ENCODE measurements at places on chromosomes 6 and 20.

DNA sequence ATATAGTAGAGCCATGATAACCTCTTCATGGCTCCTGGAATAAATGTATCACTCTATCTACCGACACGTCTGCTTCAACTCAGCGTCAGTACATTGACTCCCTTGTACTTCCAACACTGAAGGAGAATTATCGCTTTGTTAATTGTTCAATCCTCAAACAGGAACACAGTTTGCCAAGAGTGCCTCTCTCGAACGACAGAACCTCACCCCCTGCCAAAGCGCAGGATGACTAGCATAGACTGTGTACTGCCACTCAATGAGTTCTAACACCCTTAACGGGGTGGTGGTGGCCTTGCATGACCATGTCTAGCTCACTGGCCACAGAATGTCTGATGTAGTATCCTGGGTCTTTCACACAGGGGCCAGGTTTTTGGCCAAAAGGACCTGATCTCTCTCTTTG, 81.4 kb upstream of the HEY2 start:
- no peak for DNase-seq

DNA sequence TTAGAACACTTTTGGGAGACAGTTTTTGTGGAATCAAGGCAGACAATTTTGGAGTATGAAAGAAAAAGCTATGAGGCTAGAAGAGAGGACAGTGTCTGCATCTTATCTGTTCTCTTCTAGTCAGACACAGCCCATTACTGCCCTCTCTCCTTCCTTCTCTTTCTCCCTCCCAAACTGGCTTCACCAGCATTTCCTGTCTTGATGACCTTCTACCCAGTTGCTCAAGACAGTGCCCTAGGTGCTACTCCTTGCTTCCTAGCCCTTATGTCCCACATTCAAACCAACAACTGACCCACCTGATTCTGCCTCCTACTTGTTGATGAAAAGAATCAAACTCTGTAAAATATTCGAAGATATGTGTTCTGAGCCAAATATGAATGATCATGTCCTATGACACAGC, 116.4 kb upstream of the RIPOR2 start:
- no peak for DNase-seq

DNA sequence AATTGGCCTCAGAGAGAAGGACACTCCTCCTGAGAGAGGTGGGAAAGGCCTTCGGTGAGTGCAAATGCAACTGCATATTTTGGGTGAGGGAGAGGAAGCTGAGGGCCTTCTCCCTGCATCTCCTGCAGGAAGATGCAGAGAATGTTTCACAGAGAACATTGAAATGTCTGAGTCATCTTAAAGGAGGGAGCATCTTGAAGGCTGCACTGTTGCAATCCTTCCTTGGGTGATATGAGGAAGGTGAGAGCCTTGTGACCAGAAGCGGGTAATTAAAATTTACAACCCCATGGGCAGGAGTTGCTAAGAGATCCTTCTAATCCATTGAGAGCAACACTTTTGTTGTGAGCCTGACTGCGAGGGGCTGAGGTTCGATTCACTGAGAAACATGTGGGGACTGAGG, 375.7 kb upstream of the MARCKS start:
- no peak for DNase-seq

GRCh38 chr20:51134405-51134804, 111.5 kb upstream of the KCNG1 start:
- DNase-seq: no peak

- no peak for DNase-seq
Measured at GRCh38 chr20:19828232-19828631, 70.2 kb downstream of the RIN2 start.

DNA sequence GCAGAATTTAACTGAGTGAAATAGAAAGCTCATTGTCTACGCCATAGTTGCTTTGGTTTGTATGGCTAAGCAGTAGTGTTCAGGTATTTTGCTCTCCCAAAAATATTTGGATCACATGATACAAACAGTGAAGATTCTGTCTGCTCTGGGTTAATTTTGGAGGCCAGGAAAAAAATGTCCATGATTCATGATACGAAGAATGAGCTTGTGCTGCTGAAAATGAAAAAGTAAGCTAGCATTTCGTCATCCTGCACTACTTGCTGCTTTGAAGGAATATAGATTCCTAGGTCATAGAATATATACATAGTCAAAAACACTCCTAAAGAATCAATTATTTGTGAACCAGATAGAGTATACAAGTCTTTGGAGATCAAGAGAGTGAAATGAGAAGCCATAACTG, 8.3 kb downstream of the WRNIP1 start:
- no peak for DNase-seq

- no peak for DNase-seq
Measured at GRCh38 chr20:16601047-16601446, 27.8 kb upstream of the KIF16B start.

DNA sequence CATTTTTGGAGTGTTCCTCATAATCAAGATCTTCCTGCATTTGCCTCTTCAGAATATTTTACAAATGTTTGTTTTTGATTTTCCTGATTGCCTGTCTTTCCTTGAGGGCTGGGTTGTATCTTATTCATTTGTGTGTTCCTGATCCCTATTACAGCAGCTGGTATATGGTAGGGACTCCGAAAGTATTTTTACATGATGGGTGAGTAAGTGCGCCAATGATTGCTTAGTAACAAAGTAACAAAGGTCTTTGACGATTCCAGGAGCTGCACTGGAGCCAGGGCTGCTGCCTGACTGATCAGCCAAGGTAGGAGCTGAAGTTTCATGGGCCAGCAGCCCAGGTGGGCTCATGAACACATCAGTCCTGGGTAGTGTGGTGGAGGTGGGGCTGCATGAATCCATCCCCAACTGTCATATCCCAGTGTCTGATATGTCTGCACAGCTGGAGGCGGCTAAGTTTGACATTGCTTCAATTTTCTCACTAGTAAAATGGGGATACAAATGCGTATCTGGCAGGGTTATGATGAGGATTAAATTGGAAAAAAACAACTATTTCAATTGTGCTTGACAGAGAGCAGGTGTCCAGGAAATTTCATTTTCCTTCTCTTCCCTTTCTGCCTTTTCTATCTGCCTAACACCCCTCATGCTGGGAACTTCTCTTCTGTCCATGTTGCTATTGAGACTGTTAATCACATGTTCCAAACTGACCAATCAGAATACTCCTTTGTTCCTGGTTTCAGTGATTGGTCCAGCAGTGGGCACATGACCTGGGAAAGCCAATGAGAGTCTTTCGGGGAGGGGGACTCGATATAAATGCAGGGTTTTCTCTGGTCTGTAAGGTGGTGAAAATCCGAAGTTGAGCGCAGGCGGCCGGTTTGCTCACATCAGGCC, 90.7 kb downstream of the CDH26 start:
- DNase-seq: no peak

- no peak for DNase-seq
Measured at GRCh38 chr6:106244521-106244920, 81.0 kb downstream of the ATG5 start.

DNA sequence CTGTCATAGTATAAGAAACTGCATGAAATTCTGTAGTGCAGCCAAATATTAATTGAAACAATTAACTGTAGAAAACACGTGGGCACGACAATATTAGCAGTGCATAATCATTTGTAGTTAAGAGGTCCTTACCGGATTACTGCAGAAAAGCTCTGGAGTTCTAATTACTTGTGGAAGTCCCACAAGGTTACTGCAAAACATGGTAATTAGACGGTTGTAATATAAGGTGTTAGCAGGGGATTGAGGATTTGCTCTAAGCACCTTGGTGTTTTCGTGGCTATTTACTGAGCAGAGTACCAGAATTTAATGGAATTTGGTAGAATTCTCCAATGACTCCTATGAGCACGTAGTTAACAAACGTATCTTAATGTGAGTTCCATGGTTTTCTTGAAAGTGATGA, 473.6 kb upstream of the AGPAT4 start:
- DNase-seq: no peak

DNA sequence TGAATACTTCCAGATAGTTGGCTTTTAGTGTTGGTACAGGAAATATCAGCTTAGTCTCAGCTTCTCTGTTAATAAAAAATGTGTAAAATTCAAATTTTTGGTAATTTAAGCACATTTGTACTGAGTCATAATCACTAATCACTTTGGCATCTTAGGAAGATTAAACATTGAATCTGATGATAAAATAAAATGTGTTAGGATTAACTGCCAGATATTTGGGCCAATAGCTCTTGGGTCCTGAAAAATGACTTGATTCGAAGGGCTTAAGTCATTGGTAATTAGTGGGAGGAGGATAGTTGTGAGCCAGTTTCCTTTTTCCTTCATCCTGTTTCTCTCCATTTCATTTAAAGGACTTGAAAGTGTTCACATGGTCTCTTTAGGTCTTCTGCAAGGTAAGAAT, 426.1 kb downstream of the RFPL4B start:
- DNase-seq: no peak

GRCh38 chr6:44237813-44238433, 9.0 kb upstream of the HSP90AB1 start:
- DNase-seq: peak; percentile 57

DNA sequence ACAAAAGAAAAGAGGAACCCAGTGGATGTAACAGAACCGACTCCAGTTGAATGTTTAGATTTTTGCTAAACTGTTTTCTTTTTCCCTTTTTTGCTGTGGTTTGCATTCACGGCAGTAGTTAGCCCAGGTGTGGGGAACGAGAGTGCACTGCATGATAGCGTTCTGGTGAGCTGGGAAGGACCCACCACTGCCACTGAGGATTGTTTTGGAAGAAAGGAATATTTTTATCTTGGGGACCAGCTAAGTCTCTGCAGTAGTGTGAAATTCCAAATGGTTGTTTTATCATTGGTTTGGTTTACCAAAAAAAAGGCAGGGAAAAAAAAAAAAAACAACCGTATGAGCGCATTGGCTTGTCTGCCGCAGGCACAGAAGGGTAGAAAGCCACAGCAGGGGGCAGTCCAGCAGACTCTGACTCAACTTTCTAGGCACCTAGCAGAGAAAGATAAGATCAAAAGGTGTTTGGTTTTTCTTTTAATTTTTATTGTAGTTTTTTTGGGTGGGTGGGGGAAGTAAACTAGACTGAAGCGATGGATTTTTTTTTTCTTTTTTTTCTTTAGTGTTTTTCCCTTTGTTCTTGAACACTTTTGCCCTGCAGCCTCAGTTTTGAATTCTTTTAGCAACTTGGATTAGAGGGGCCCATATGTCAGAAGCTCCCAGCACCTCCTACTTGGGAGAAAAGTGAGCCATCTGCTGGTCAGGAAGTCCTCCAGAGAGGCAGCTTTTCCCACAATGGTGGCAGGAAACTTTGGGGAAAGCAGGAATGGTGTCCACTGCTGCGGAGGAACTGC, 13.5 kb upstream of the RAB5IF start:
- DNase-seq: no peak

DNA sequence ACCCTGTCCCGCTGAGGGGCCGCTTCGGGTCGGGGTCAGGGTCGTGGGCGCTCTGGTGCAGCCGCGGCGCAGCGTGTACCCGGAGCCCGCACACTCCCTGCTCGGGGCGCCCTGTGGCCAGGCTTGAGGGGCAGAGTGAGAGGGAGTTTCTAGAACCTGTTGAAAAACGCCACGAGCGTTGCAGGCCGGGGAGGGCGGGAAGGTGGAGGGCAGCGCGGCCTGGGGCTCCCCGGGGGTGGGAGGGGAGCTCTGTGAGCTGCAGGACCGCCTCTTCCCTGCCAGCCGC, 539 bp upstream of the BHLHE23 start:
- no peak for DNase-seq

- DNase-seq: no peak
Measured at GRCh38 chr6:12814015-12814414, 97.4 kb downstream of the PHACTR1 start.

GRCh38 chr6:38644951-38645350, 5.2 kb upstream of the BTBD9 start:
- no peak for DNase-seq

DNA sequence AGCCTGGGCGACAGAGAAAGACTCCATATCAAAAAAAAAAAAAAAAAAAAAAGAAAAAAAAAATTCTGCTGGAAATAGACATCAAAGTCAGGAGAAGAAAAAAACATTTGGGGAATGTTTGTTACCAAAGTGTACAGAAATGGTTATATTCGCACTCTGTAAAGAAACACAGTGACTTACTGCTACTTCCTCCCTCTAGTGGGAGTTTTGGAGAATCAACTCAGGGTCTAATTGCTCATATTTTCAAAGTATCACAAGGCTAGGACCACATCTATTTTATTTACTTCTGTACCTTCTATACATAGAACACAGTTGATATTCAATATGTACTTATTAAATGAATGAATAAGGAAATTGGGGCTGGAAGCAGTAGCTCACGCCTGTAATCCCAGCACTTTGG, 24.4 kb downstream of the ARG1 start:
- DNase-seq: no peak

- no peak for DNase-seq
Measured at GRCh38 chr20:11698124-11698523, 219.6 kb upstream of the BTBD3 start.

GRCh38 chr6:154395316-154395715, 38.7 kb upstream of the IPCEF1 start:
- DNase-seq: no peak

GRCh38 chr20:4922186-4922585, 79.1 kb downstream of the SLC23A2 start:
- DNase-seq: no peak

- no peak for DNase-seq
Measured at GRCh38 chr6:23454080-23454976, 671.7 kb upstream of the NRSN1 start.

GRCh38 chr20:16562259-16562658, 11.0 kb downstream of the KIF16B start:
- no peak for DNase-seq

DNA sequence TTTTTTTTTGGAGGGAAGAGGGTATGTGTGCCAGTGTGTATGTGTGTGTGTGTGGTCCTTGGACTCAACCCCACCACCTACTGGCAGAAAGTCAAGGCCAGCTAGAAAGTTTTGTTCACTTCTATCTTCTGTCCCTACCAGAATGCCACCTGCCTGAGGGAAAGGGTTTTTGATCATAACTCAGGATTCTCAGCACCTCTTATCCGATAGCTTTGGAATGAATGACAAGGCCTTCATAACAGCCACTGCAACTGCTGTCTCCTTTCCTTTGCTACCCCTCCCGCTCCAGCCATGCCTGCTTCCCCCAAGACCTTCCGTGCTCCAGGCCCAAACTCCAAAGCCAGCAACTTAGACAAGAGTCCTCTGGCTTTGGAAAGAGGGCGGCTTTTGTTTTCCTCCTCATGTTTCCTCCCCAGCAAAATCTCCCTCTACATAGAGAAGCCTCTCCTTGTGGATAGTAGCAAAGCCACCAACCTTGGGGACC, 18.7 kb downstream of the BTN3A1 start:
- DNase-seq: no peak

GRCh38 chr6:5950361-5950785, 56.4 kb downstream of the NRN1 start:
- DNase-seq: no peak

All from activated gamma-delta T cell (primary cell).